ENCODE measurements at places on chromosomes 3 and 15. TPM values are rescaled to one million over a fixed set of nuclear protein-coding genes. Genes with fewer than 3 reads are reported as not detected.
A peak's percentile ranks its signal among the peaks of the same experiment; 100 is the strongest.

DNA sequence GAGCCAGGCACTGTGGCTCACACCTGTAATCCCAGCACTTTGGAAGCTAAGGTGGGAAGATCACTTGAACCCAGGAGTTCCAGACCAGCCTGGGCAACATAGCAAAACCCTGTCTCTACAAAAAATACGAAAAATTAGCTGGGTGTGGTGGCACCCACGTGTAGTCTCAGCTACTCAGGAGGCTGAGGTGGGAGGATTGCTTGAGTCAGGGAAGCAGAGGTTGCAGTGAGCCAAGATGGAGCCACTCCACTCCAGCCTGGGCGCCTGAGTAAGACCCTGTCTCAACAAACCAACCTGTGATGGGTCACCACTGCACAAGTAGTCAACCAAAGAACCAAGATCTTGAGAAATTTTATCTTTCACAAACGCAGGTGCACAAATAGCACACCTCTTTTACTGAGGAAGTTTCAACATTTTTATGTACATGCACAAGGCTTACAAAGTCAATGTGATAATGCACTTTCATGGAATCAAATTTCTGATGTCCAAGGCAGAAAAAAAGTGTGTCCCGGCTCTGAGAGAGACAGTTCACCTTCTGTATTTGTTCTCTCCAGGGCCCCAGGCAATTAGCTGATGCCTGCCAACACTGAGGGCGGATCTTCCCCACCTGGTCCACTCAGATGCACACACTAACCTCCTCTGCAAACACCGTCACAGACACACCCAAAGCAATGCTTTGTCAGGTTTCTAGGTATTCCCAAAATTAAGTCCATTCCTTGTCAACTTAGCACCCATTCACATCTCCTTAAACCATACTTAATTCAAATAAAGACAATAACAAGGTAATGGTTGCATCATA is 12.4 kb downstream of the ACAA1 start:
- H3K27me3 ChIP-seq: no peaks in the 10 kb centered on the region
- H3K4me1 ChIP-seq: no peaks in the 10 kb centered on the region
- H3K27ac ChIP-seq: no peak overlapping the region
- peak; percentile 63 for DNase-seq

DNA sequence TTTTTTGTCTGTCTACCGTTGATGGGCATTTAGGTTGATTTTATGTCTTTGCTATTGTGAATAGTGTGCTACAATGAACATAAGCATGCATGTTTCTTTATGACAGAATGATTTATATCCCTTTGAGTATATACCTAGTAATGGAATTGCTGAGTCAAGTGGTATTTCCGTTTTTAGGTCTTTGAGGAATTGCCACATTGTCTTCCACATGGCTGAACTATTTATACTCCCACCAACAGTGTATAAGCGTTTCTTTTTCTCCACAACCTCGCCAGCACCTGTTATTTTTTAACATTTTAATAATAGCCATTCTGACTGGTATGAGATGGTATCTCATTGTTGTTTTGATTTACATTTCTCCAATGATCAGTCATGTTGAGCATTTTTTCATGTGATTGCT is 89.6 kb upstream of the GALNT15 start:
- no peaks in the 10 kb centered on the region for H3K36me3 ChIP-seq
- H3K27me3 ChIP-seq: no peaks in the 10 kb centered on the region
- H3K4me1 ChIP-seq: peaks cover 26% of the 10 kb centered on the region
- H3K27ac ChIP-seq: no peak overlapping the region

DNA sequence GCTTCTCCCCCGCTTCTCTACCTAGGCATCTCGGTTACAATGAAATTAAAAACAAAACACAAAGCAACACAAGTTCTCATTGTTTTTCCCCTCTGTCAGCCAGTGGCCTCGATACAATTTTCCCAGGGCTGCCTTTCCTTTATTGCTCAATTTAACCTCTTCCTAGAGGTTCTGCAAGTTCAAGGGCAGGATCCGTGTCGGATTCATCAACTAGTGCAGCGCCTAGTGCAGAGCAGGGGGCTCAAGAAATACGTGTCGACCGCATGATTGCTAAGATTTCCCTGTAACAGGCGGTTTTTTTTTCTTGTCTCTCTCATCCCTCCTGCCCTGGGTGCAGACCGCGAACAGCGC is 1.4 kb upstream of the BHLHE40 start:
- peaks cover 44% of the 10 kb centered on the region for H3K4me1 ChIP-seq
- peaks cover 2% of the 10 kb centered on the region for H3K36me3 ChIP-seq
- H3K4me3 ChIP-seq: peak overlapping the region; percentile 97
- H3K27me3 ChIP-seq: no peaks in the 10 kb centered on the region
- peak overlapping the region; percentile 100 for H3K27ac ChIP-seq
- DNase-seq: no peak

GRCh38 chr3:11220230-11220629 is 52.0 kb upstream of the ATG7 start:
- no peaks in the 10 kb centered on the region for H3K36me3 ChIP-seq
- no peak overlapping the region for H3K27ac ChIP-seq
- H3K4me1 ChIP-seq: peaks cover 7% of the 10 kb centered on the region
- H3K4me3 ChIP-seq: no peak overlapping the region
- peak; percentile 46 for DNase-seq
- H3K27me3 ChIP-seq: no peaks in the 10 kb centered on the region

GRCh38 chr15:68231102-68231818 is 1.7 kb upstream of the CLN6 start:
- H3K4me1 ChIP-seq: peaks cover 28% of the 10 kb centered on the region
- no peak overlapping the region for H3K4me3 ChIP-seq
- H3K27ac ChIP-seq: no peak overlapping the region
- H3K36me3 ChIP-seq: no peaks in the 10 kb centered on the region
- DNase-seq: peak; percentile 55
- no peaks in the 10 kb centered on the region for H3K27me3 ChIP-seq

- DNase-seq: no peak
- H3K4me1 ChIP-seq: no peaks in the 10 kb centered on the region
- no peak overlapping the region for H3K4me3 ChIP-seq
Observed at GRCh38 chr3:77309460-77309859, 269.6 kb downstream of the ROBO2 start.

The ADAMTS17 gene
- 5.0 TPM for total RNA-seq

The BMF gene
- 10.1 TPM for total RNA-seq

The NEIL1 gene
- total RNA-seq: 123 TPM

The CLSTN2 gene
- 14.1 TPM for total RNA-seq

The SLC28A1 gene
- total RNA-seq: not detected

DNA sequence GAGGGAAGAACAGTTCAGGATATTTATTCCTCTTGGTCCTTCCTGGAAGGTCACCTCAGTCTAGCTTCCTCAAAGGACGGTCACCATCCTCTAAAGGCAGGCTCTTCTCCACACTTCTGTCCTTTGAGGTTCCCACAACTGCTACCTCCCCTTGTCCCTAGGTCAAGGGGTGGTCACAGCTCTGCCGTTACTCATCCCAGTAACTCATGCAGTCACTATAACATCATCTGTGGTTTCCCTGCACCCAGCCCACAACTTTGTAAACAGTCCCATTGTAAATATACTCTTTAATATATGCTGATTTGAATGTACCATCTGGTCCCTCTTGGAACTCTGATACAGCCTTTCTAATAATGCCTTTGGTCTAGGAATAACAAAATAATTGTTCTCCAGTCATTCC is 887.4 kb downstream of the FHIT start:
- no peaks in the 10 kb centered on the region for H3K27me3 ChIP-seq
- no peak overlapping the region for H3K27ac ChIP-seq
- no peak for DNase-seq
- H3K4me1 ChIP-seq: no peaks in the 10 kb centered on the region
- no peaks in the 10 kb centered on the region for H3K36me3 ChIP-seq
- H3K4me3 ChIP-seq: no peak overlapping the region

The CAND2 gene
- 1.0 TPM for total RNA-seq

The PARP15 gene
- 0.51 TPM for total RNA-seq

- peak overlapping the region; percentile 0 for H3K27ac ChIP-seq
- H3K27me3 ChIP-seq: no peaks in the 10 kb centered on the region
- no peaks in the 10 kb centered on the region for H3K36me3 ChIP-seq
- no peak for DNase-seq
Observed at GRCh38 chr3:11711876-11712275, 68.2 kb upstream of the VGLL4 start.

DNA sequence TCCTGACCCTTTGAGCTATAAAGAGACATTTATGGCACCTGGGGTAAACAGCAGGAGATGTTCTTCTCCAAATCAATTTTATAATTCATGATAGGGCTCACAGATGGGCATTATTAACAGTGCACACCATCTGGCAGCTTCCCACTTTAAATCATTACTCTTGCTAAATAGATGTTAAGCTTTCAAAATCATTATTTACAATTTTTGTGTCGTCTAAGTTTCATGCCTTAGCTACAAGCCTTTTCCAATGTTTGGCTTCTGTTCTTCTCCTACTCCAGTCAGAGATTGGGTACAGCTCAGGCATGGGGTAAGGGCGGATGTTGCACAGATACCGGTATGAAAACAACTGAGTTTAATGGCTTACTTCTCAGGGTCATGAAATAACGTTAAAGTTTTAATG is 120.9 kb upstream of the PFN2 start:
- no peak for DNase-seq
- no peaks in the 10 kb centered on the region for H3K27me3 ChIP-seq
- H3K4me3 ChIP-seq: no peak overlapping the region
- H3K36me3 ChIP-seq: no peaks in the 10 kb centered on the region

DNA sequence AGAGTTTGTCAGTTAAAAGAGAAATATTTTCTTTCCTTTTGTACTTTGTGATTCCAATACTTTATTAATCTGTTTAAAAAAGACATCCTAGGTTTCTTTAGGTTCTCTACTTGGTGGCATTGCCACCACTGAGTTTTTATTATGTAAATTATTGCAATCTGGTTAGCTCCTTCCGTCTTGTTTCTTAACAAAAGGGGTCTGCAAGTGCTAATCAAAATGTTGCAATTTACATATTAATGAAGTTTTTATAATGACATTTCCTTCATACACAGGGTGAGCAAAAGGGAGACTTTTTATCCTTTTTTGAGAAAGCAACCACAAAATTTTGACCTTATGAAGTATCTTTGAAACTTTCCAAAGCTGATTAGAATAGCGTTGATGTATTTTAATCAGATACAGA is 1307.3 kb downstream of the ROBO2 start:
- no peaks in the 10 kb centered on the region for H3K36me3 ChIP-seq
- H3K27me3 ChIP-seq: no peaks in the 10 kb centered on the region
- DNase-seq: no peak
- no peaks in the 10 kb centered on the region for H3K4me1 ChIP-seq

The ZIC1 gene
- not detected for total RNA-seq

- H3K4me1 ChIP-seq: no peaks in the 10 kb centered on the region
- no peaks in the 10 kb centered on the region for H3K27me3 ChIP-seq
- H3K27ac ChIP-seq: no peak overlapping the region
- DNase-seq: no peak
- no peaks in the 10 kb centered on the region for H3K36me3 ChIP-seq
Observed at GRCh38 chr3:174651951-174652350, 207.2 kb upstream of the NAALADL2 start.

DNA sequence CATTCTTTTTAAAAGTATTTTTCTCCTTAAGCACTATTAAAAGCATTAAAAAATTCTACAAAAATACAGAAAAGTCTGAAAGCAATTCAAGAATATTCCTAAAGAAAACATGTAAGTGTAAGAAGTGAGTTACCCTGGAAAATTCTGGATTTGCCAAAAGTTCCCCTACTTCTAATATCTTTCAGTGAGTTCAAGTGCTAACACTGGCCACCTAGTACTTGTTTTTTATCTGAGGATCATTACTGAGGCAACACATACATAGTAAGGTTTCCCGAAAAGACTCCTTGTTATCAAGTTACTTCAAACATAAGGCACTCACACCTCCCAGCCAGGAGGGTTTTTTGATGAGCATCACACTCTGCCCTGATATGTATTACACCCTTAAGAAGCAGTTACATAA is 158.4 kb downstream of the TIGIT start:
- peak overlapping the region; percentile 25 for H3K4me3 ChIP-seq
- peaks cover 39% of the 10 kb centered on the region for H3K4me1 ChIP-seq
- DNase-seq: no peak
- peak overlapping the region; percentile 70 for H3K27ac ChIP-seq

DNA sequence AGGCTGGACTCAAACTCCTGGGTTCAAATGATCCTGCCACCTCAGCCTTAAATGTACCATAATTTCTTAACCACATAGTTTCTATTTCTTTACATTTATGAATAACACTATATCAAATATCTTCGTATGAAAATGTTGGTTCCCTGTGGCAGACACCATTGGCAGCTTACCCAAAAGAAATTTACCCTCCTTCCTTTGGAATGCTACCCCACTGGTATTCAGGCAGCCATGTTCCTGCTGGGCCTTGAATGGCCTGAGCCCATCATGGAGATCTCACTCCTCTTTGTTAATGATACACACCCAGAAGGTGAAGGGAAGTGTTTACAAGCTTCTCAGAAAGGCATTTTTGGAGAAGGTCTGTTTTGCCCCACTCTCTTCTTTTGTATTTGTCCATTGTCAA is 94.3 kb upstream of the RNF7 start:
- DNase-seq: no peak
- no peak overlapping the region for H3K27ac ChIP-seq
- no peaks in the 10 kb centered on the region for H3K36me3 ChIP-seq
- peaks cover 12% of the 10 kb centered on the region for H3K4me1 ChIP-seq
- H3K27me3 ChIP-seq: no peaks in the 10 kb centered on the region

DNA sequence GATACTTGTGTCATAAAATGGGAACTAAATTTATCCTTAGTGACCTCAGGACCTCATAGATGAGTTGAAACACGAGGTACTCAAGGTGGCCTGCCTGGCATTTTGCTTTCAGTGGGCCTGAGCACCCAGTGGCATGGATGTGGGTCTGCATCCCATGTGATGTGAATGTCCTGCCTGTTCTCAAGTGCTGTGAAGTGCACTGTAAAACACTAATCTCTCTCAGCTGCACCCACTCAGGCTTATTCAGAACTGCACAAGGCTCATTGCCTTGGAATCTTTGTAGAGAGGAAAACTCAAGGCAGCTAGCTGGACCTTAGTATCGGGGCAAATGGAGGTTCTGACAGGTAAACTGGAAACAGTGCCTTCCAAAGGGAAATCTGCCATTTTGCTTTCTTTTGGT is 767.0 kb downstream of the TUSC7 start:
- no peaks in the 10 kb centered on the region for H3K36me3 ChIP-seq
- no peaks in the 10 kb centered on the region for H3K27me3 ChIP-seq
- no peak overlapping the region for H3K4me3 ChIP-seq
- no peaks in the 10 kb centered on the region for H3K4me1 ChIP-seq
- H3K27ac ChIP-seq: no peak overlapping the region
- no peak for DNase-seq

DNA sequence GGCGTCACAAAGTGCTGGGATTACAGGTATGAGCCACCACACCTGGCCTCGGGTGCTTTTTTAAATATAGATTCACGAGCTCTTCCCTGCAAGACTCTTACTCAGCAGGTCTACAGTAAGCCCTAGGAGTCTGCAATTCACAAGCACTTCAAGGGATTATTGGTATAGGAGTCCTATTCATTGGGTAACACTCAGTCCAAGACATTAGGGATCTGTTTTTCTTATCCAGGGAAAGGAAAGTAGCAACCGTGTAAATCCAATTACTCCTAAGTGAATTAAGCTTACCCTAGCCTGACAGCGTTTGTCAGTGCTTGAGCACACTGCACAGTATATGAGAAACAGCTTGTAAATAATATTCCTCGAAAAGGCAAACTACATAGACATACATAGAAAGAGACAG is 109.9 kb downstream of the SENP2 start:
- H3K36me3 ChIP-seq: no peaks in the 10 kb centered on the region
- no peaks in the 10 kb centered on the region for H3K4me1 ChIP-seq
- no peaks in the 10 kb centered on the region for H3K27me3 ChIP-seq
- no peak overlapping the region for H3K27ac ChIP-seq
- no peak overlapping the region for H3K4me3 ChIP-seq

The CYP1A1 gene
- total RNA-seq: 1.4 TPM

The NEDD4 gene
- total RNA-seq: 55.3 TPM

- no peak overlapping the region for H3K27ac ChIP-seq
- H3K36me3 ChIP-seq: no peaks in the 10 kb centered on the region
- no peak for DNase-seq
Observed at GRCh38 chr3:155078711-155079467, 1.2 kb upstream of the MME start.
